Stimulated activated CD4-positive, alpha-beta T cell treated with anti-CD3 and anti-CD28 coated beads, Interleukin-15, amount 100 ng/mL, for 24 hours (primary cell): ENCODE measurements at places on chromosomes 5 and 9.

- no peak for DNase-seq
Observed at GRCh38 chr5:54852007-54852406, 133.4 kb downstream of the ESM1 start.

DNA sequence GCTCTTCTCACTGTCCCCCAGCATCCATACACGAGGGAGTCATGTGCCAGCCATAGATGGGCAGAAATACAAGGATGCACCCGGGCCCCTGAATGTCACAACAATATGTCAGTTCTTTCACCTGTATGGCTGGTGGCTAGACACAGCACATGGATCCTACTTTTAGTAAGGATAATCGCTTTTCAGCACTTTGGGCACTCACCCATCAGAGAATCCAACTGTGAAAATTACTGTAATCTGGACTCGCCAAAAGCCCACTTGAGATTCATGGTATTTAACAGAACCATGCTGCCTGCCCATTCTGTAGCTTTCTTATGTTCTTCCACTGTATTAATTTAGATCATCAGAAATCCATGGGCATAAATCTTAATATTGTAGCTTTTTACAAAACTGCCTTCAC lies 124.8 kb downstream of the FRMD3 start:
- no peak for DNase-seq

DNA sequence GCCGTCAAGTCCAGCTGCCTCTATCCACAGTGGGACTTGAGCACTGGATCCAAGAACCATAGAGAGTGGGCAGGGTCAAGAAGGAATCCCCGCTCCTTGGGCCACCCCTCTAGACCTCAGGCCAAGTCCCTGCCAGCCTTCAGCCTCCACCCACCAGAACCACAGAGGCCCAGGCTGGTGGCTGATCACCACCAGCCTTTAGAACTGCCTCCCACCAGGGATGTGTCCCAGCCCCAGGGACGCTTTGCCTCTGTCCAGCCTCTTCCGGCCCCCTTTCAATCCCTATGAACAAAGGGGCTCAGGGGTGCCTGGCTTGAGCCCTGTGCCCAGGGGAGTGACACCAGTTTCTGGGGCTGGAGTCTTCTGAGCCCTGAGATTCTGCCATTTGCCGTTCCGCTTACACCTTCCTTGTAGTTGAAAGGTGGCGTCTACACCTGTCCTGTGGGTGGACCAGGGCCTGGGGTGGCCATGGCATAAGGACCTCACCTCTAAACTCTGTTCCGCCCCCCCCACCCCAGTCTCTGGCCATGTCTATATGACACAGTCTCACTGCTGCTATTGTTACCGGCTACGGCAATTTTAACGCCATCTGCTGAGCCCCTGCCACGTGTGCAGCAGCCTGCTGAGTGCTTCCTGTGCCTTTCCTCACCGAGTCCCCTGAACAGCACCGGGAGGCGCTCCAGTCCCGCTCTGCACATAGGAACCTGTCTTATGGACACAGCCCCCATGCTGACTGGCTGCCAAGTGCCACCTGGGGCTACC lies 35.7 kb upstream of the ORM1 start:
- no peak for DNase-seq

- no peak for DNase-seq
Observed at GRCh38 chr9:125119643-125120286, 23.6 kb downstream of the SCAI start.

DNA sequence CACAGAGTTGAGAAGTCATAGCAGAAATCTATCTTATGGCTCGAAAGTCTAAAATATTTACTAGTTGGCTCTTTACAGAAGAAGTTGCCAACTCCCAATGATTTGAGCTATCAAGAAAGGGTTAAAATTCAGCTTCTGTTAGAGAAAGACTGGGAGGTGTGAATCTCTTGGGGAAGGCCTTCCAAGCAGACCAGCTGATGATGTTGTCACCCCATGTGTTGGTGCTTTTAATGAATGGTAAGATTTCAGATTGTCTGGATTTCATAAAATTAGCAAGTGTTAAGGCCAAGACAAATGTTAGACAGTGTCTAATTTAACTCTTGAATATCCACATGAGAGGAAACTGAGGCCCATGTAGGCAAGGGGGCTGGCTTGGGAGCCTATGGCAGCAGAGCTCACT lies 63.9 kb downstream of the PPARGC1B start:
- no peak for DNase-seq
